Suprapubic skin (tissue), 4 donors: ENCODE measurements at places on chromosomes 4 and X. TPM values are rescaled to one million over a fixed set of nuclear protein-coding genes. Genes with fewer than 3 reads are reported as not detected.

DNA sequence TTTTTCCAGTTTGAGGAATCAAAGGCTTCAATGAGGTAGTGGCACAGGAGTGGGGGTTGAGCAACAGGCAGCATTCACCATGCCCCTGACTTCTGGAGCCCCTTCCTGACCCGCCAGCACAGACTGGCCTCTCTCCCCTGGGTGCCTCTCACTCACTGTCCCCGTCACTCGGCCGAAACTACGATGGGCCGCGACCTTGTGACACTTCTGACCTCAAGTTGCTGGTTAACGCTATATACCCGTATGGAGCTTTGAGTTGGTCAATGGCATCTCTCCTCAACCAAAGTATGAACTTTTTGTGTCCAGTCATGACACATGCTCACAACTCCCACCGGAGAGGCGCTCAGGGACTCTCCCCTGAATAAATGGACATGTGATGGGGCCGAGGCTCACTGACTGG, 72.1 kb downstream of the IRF2 start:
- DNase-seq = no peak

Gene GPC3
- total RNA-seq = 4.9 TPM

- no peak for DNase-seq
These were observed 267.3 kb downstream of the BCOR start for GRCh38 chrX:39830414-39830813.

DNA sequence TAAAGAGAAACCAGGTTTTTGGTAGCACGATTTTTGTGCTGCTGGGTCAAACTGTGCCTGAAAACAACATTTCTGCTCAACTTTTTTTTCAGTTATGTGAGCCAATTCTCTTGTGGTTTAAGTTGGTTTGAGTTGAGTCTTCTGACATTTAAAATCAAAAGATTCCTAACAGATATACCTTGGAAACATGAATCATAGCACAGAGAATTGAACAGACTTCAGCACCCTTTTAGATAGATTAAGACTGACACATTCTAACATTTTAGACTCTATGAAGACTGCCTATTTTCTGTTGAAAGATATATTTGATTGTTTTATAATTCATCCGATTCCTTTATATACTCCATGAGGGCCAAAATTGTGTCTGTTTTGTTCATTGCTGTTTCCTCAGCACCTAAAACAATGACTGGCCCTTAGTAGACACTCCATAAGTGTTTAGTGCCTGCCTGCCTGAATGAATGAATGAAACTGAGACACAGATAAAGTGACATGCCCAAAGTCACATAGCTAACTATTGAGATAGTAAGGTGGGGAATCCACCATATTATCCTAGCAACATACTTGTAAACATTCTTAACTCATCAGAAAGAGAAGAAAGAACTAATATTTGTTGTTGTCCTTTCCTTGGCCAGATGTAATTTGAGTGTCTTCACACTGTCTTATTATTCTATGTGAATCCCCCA, 624.0 kb downstream of the MID1IP1 start:
- DNase-seq = no peak

Gene PAGE5
- total RNA-seq = not detected

Gene POU4F2
- total RNA-seq = not detected

- DNase-seq = no peak
These were observed 38.5 kb upstream of the BOD1L1 start for GRCh38 chr4:13665701-13666660.

DNA sequence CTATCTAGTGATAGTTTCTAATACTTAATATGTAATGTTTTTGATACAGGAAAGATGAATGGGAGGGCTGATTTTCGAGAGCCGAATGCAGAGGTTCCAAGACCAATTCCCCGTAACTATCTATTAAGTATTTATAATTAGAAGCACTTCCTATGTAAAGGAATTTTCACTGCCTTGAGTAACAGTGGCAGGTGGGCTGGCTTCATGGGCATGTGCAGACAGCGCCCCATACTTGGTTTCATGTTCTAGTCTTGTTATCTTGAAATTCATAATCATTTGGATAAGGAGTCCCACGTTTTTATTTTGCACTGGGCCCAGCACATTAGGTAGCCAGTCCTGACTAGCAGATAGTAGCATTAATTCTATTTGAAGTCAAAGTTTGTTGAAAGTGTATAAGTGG, 1.7 kb downstream of the OCIAD1 start:
- no peak for DNase-seq

DNA sequence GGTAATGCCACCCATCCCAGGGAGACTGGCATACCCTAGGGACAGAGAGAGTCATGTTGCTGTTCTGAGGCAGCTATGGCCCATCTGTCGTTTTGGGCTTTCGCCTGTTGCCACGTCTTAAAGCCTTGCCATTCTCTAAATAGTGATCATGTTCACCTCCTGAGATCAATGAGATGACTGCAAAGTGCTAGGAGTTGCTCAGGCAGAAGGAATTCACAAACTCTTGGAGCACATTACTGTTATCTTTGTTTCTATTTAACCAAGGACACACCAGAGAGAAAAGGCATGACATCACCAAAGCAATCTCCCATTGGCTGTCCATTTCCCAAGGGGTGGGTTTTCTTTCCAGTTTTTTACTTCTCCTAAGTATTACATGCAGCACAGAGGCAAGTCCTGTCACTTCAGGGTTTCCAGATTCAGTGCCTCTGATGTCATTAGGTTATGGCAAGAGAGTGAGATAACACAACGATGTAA, 37.1 kb upstream of the SETD7 start:
- no peak for DNase-seq
